ENCODE measurements at places on chromosomes 2 and 18.

DNA sequence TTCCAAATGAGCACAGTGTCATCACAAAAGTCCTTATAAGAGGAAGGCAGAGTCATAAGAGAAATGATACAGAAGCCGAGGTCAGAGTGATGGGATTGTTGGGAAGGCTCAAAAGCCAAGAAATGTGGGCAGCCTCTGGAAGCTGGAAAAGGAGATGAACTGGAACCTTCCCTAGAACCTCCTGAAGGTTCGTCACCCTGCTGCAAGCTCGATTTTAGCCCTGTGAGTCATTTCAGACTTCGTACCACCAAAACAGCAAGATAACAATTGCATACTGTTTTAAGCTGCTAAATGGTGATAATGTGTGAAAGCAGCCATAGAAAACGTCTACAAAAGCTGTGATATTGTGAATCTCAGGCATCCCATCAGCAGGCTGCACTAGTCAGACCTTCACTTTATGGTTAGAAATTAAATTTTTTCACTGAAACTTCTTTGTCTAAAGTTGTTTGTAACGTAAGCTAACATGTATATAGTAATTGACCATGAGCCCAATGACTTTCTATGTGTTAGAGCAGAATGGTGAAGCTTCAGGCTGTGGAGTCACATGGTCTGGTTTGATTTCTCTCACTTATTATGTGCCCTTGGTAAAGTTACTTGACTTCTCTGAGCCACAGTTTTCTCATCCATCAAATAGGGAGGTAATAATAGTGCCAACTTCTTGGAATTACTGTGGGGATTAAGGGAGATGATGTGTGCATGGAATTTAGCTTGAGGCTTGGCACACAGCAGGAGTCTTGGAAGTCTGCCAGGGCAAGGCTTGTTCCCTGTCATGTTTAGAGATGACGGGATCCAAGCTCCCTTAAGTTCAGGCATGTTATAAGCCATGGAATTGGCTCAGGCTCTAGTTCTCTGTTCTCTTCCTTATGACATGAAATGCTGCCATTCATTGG is 132.0 kb upstream of the CCDC195 start:
- no peak for DNase-seq

DNA sequence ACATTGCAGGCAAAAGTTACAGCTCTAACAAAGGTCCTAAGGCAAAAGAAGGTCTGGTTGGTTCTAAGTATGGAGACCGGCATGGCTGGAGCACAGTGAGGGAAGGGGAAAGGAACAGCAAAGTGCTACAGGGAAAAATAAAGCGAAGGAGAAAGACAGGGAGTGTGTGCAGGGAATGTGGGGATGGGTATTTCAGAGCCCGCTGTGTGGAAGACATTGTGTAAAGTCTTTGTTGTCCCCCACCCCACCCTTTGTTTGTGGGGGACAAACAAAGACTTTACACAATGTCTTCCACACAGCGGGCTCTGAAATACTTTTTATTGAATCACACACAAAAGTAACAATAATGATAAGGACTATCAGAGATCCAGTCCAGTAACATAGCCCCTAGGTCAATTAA is 28.9 kb upstream of the C2orf15 start:
- DNase-seq, result no peak

GRCh38 chr2:240597054-240597418 is 10.5 kb downstream of the CAPN10 start:
- no peak for DNase-seq

DNA sequence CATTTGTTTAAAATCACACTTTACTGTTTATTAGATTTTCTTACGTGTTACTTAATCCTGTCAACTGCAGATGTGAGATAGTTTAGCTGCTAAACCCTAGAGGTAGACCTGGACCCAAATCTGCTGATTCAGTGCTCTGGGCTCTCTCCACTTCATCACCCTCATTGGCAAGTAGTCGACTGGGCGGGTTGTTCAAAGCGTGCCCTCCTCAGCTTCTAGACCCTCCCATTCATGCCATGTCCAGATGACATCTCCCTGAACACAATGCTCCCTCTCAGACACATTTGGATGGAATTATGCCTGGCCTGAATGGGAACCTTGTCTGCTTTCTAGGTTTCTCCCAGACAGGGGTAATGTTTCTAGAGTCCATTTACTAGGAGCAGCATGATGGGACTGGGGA is 43.7 kb downstream of the RPIA start:
- no peak for DNase-seq

DNA sequence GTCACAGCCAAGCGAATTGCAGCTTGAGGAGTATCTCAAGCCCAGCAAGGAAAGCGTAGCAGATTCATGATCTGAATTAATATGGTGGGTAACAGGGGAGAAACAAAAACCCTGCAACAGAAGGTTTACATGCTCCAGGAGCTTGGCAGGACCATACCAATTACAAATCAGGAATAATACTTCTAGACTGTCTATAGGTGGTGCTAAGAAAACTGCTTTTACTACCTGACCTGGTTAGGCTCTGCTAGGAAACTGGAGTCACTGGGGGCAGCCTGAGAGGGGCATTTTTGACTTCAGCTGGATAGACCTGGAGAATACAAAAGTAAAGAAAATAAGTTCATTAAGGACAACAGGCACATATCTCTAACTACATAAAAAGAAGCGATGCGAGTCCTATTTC is 24.6 kb upstream of the SPOPL start:
- no peak for DNase-seq

- DNase-seq, result peak; percentile 20
These were observed 191.2 kb upstream of the NABP1 start for GRCh38 chr2:191486584-191487320.
